ENCODE measurements at places on chromosomes 2 and 18.

- DNase-seq: no peak
Observed at GRCh38 chr2:38514603-38515154, 88.0 kb downstream of the HNRNPLL start.

DNA sequence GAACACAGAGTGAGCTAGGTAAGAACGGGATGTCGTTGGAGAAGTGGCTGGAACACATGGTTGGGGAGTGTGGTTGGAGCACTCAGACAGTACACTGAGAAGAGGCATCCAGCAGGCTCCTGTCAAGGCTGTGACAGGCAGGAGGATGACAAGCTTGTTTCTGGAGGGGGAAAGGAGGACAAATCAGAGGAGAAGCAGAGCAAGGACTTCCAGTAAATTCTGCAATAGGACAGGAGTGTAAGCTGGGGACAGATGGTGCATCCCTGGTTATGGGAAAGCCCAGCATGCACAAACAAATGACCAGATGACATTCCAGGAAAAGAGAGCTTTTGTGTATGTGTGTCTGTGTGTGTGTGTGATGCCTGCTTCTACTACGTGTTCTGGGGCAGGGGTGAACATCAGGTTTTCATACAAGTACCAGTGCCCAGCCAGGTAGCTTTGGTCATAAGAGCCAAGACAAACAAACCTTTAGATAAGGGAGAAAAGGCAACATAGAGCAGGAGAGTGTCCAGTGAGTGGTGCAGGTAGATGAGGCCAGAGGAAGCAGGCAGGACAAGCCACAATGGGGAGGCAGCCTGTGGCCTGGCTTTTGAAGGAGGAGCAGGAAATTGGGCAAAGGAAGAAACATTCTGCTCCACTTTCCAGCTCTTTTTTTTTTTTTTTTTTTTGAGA, 32.1 kb upstream of the MAPK4 start:
- DNase-seq: no peak

DNA sequence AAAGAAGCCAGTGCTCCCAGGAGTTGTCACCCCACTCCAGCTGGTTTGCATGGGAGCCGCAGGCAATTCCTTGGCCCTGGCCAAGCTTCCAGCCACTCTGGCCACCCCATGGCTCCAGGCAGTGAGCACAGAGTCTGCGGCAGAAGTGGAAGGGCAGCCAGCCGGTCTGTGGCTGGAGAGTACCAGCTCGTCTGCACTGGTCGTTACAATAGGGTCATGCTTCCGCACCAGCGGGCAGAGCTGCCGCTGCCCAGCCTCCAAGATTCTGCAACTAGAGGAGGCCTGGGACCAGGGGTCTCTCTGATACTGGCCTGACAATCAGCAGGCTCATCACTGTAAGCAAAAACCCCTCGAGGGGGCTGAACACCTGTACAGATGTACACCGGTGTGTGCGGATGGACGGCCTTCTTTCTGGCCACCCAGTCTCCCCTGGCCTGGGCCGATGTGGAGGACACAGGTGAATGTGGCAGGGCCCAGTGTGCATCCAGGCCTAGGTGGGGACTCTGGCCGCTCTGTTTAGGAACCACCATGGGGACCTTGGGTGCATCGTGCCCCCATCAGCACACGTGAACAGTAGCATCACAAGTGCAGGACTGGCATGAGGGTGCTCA, 51.9 kb upstream of the ODC1 start:
- DNase-seq: no peak

DNA sequence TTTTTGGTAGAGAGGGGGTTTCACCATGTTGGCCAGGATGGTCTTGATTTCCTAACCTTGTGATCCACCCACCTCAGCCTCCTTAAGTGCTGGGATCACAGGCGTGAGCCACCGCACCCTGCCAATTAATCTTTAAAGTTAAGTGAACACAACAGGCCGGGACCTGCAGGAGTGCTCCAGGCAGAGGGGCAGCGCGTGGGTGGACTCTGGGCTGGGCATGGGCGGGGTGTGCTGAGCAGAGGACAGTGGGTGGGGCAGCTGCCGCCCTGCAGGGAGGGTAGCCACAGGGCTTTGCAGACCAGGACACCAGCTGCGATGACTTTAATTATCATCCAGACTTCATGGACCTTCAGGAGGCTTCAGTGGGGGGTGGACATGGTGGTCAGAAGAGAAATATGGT, 8.8 kb upstream of the GPR148 start:
- no peak for DNase-seq

- DNase-seq: no peak
Observed at GRCh38 chr2:100895934-100896685, 76.2 kb downstream of the NPAS2 start.

- no peak for DNase-seq
Observed at GRCh38 chr18:1778496-1779178, 792.7 kb downstream of the METTL4 start.

All from ACHN (cell line).